Stimulated activated CD4-positive, alpha-beta T cell treated with anti-CD3 and anti-CD28 coated beads, Interleukin-12 subunit alpha, Interleukin-12 subunit beta, amount 100 ng/mL, for 4 hours (primary cell): ENCODE measurements at places on chromosomes 4 and X.
A peak's percentile ranks its signal among the peaks of the same experiment; 100 is the strongest.

- no peak for DNase-seq
These were observed 20.0 kb upstream of the VCX2 start for GRCh38 chrX:8191022-8191421.

- DNase-seq: no peak
These were observed 693.6 kb upstream of the HS3ST1 start for GRCh38 chr4:12122316-12122715.

GRCh38 chrX:5644776-5645175 is 583.9 kb downstream of the NLGN4X start:
- no peak for DNase-seq

GRCh38 chrX:112058255-112058654 is 24.3 kb downstream of the TRPC5 start:
- no peak for DNase-seq

DNA sequence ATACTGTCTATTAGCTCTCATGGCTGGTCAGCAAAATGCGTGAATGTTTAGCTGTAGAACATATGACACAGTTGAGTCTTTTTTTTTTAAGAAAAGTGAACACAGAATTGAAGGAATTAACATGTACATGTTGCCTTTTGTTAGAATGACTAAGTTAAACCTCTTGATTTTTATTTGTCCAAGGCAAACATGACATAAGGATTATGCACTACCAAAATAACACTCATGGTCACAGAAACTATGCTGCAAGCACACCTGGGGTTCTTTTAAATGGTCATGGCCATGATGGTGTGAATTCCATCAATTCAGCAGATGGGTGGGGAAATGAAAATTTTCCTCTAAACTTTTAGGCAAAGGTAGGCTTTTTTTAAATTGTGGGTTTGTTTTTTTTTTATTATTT is 80.1 kb upstream of the CXCL13 start:
- no peak for DNase-seq

DNA sequence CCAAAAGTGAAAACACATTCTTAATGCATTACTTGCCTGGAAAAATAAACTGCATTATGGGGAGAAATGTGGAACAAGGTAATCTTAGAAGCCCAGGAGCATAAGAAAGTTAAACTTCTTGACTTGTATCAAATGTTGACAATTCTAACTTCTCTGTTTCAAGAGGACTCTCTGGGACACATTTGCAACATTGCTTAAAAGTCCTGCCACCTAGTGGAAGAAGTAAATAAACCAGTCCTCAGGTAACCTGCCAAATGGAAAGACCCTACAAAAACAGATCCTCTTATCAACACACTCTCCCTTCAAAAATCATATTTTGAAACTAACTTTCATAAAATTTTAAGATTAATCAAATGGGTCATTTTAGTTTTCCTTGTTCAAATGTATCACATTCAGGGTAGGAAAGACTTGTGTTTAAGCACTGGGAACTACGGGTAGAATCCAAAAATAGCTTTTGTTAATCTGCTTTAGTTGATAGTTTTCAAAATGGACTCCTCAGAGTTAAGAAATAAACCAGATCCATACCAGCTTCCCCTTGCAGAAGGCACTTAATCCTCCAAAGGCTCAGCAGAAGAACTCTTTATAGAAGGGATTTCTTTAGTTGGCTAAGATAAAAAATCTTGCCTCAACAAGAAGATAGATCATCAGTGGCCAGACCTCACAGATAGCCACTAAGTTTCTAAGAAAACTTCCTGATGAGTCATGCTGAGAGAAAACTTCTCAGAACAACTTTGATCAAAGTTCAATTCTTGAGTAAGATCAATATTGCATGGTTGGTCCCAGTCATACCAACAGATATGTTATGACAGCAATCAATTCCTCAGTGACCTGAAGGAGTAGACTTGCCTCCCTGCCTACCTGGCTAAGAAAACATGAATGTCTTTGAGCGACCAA is 141.7 kb downstream of the HHIP start:
- no peak for DNase-seq

GRCh38 chrX:135518161-135518560 is 2.3 kb upstream of the INTS6L start:
- DNase-seq: no peak

DNA sequence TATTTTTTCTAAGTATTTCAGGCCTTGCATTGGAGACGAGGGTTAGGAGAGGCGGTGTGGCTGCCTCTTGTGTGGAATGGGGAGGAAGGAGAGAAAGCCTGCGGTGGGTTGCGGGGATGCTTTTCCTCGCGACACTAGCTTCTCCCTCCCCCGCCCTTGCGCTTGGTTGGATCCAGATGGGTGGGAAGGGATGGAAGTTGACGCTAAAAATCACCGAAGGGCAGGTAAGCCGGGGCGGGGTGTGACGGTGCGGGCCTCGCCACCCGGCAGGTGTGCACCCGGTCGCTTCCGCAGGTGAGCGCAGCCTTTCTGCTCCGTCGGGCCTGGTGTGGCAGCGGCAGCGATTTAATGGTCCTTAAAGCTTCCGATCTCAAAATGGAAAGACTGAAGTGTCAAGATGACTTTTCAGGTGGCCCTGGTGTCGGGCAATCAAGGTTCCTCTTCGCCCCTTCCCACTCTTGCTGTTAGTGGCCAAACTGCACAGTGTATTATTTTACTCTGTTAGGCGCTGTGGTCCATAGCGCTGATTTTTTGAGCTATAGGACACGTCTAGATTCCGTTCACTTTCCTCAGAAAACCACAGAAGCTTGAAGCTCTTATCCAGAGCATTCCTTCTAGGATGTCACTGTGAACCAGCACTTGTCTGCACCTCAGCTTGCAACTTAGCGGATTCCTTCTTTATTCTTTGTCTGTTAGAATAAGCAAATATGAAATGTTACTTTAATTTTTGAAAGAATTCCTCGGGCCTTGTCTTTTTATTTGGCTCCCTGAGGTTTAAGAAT is 765 bp downstream of the ENOPH1 start:
- peak; percentile 23 for DNase-seq

- no peak for DNase-seq
These were observed 46.8 kb downstream of the CENPVL3 start for GRCh38 chrX:51571874-51572273.

GRCh38 chr4:113050371-113050755 is 910 bp downstream of the ANK2 start:
- no peak for DNase-seq

DNA sequence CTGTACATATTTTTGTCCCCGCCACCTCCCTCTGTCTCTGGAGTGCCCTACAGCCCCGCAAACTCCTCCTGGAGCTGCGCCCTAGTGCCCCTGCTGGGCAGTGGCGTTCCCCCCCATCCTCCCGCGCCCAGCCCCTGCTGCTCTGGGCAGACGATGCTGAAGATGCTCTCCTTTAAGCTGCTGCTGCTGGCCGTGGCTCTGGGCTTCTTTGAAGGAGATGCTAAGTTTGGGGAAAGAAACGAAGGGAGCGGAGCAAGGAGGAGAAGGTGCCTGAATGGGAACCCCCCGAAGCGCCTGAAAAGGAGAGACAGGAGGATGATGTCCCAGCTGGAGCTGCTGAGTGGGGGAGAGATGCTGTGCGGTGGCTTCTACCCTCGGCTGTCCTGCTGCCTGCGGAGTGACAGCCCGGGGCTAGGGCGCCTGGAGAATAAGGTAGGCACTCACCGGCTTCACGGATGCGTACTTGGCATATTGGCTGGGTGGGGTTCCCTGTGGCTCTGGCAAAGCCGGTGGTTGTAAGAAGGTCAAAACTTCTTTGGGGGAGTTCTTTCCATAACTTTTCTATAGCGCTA is 653 bp downstream of the HHIP start:
- DNase-seq: no peak
